Hematopoietic multipotent progenitor cell treated with erythropoietin and hydrocortisone succinate and interleukin-3 and kit ligand, for 17 days (in vitro differentiated cells): ENCODE measurements at places on chromosomes 13 and 19.

- no peak for DNase-seq
These were observed 88.7 kb upstream of the UBL3 start for GRCh38 chr13:29939158-29939557.

DNA sequence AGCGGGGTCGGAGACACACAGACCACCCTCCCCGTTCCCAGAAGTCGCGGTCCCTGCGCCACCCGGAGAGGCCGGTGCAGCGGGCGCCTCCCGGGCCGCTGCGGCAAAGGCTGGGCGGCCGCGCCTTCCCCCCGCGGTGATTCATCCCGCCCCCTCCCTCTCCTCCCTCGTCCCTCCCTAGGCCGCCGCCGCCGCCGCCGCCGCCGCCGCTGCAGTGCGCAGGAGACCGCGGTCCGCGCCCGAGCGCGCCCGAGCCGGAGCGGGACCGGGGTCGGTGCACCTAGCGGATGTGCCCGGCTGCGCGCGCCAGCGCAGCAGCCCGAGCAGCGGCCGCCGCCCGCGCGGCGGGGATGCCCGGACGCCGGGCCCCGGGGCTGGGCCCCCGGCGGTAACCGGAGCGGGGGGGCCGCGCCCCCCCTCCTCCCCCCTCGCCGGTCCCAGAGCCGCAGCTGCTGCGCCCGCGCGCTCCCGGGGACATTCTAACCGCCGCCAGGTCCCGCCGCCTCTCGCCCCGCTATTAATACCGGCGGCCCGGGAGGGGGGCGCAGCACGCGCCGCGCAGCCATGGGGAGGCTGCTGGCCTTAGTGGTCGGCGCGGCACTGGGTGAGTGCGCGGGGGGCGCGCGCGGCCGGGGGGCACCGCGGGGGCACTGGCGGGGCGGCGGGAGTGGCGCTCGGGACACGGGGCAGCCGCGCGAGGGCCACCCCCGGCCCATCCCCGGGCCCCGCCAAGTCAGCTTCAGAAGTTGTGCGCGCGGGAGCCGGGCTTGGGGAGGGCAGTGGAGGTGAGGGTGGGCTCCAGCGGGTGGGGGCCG, at the start of gene SCN1B:
TSS of gene SCN1B (plus strand) at position 214 of the 815 bp plus-strand sequence. CDS start at position 565, 351 bp downstream.
- no peak for DNase-seq

- no peak for DNase-seq
These were observed 268.7 kb downstream of the SHISA2 start for GRCh38 chr13:25783076-25783475.

GRCh38 chr13:37065890-37066526, 6.5 kb upstream of the SUPT20H start:
- no peak for DNase-seq

GRCh38 chr19:11452620-11453310, 17.3 kb downstream of the PRKCSH start:
- no peak for DNase-seq

DNA sequence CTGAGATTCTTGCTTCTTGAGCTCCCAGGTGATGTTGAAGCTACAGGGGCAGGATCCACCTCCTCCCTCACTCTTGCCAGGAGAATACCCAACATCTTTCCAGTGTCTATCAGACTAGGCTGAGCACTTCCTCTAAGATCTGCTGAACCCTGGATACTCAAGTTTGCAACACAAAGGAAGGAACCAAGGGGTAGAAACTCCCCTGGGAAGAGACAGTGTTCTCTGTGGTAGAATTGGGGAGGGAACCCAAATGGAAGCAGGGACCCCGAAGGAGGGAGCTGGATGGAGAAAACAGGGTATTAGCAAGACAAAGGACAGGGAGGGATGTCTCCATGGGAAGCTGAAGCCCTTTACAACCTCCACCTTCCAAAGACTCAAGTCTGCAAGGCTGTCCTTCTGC, 117.6 kb downstream of the DNAJC15 start:
- no peak for DNase-seq

DNA sequence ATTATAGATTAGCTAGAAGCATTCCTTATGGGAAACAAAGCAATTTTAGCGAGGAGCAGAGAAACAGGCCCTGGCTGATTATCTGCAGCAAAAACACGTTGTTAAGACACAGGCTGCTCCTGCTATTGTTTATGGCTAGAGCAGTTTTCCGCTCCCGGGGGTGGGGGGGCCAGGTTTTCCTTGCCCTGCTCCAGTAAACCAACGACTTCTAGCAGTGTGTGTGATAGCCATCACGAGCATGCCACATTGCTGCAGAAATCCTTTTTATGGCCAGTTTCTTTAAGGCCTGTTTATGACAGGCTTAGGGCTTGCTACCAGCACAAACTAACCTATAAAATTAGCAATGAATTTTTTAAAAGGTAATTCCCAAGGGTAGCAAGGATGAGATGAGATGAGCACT, 18.4 kb upstream of the IL17D start:
- no peak for DNase-seq

DNA sequence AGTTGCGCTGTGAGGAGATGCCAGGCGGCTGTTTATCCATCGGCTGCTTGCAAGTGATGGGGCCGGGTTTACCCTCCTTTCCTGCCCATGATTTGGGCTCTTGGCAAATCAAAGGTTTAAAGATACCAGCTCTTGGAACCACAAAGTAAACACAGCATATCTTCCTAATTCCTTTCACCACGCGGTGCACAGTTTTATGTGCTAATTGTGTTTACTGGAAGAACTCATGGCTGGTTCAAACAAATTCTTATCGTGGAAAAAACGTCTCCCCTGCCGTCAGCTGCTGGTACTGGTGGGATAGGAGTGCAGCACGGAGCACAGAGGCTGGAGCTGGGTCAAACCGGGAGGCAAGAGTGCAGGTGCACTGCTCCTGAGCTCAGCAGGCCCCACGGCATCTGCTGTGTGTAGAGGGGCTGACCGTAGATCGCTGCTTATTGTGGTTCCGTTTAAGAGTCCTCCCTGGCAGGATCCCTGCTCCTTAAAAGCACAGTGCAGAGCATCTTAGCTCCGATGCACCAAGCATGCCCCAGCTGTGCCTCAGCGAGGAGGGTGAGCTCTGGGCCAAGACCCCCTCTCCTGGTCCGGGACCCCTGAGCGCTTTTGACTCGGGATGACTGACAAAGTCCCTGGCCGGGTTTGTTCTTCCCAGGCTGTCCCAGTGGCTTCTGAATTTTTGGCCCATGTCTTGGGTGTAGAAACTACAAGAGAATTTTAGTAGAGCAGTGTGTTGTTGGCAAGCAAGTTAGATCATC, 51.3 kb upstream of the GAS6 start:
- no peak for DNase-seq

GRCh38 chr13:96967248-96967745, 27.0 kb downstream of the OXGR1 start:
- DNase-seq, result no peak

- no peak for DNase-seq
These were observed 12.5 kb upstream of the MAP1S start for GRCh38 chr19:17706750-17707181.

GRCh38 chr13:22200440-22200839, 529.6 kb downstream of the FGF9 start:
- no peak for DNase-seq

- DNase-seq, result no peak
These were observed 153.1 kb downstream of the KDM4B start for GRCh38 chr19:5122121-5122400.

GRCh38 chr13:85823832-85824231, 24.6 kb upstream of the SLITRK6 start:
- DNase-seq, result no peak

- DNase-seq, result no peak
These were observed 193.7 kb downstream of the RFC3 start for GRCh38 chr13:34011552-34012085.

- DNase-seq, result no peak
These were observed 3.1 kb upstream of the C13orf46 start for GRCh38 chr13:113976711-113977684.

GRCh38 chr13:67303661-67304333, 73.7 kb upstream of the PCDH9 start:
- no peak for DNase-seq

- DNase-seq, result peak; percentile 67
These were observed 36.5 kb upstream of the ZNF527 start for GRCh38 chr19:37334179-37335071.

- DNase-seq, result no peak
These were observed 1701.3 kb upstream of the PRR20A start for GRCh38 chr13:55439450-55439849.

- no peak for DNase-seq
These were observed 3.7 kb downstream of the GATAD2A start for GRCh38 chr19:19409205-19409604.

GRCh38 chr13:60689571-60689970, 292.6 kb downstream of the TDRD3 start:
- no peak for DNase-seq

- no peak for DNase-seq
These were observed 29.0 kb downstream of the CCDC8 start for GRCh38 chr19:46384396-46384795.

- no peak for DNase-seq
These were observed 257.4 kb upstream of the SLITRK1 start for GRCh38 chr13:84139561-84140158.

- DNase-seq, result no peak
These were observed 4.8 kb upstream of the DHRS12 start for GRCh38 chr13:51808811-51809210.

DNA sequence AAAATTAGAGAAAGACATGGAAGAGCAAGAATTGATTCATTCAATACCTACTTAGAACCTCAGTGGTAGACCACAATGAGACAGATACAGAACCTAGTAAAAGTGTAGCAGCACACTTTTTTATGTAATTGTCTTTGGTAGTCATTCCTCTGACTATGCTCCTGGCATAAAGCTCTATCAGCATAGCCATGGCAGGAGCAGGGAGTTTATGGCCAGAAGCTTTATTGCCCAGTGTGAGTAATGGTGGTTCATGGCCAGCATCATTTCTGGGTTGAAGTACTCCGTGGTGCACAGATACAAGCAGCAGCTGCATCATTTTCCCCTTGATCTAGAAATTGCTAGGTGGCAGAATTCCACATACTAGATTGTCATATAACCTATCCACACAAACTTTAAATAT, 352.6 kb downstream of the TBC1D4 start:
- DNase-seq, result no peak

- peak; percentile 19 for DNase-seq
These were observed 1.1 kb downstream of the KMT5C start for GRCh38 chr19:55340784-55341147.

GRCh38 chr19:34310494-34310981, 54.5 kb upstream of the GPI start:
- DNase-seq, result no peak

DNA sequence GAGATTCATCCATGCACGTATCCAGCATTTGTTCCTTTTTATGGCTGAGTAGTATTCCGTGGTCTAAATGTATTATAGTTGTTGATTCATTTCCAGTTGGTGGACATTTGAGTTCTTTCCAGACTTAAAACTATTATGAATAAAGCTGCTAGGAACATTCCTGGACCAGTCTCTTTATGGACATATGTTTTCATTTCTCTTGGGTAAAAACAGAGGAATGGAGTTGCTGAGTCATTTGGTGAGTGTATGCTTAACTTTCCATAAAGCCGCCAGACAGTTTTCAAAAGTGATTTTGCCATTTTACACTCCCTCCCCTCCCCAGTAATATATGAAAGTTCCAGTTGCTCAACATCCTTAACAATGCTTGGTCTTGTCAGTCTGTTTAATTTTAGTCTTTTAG, 116.4 kb downstream of the TSHZ3 start:
- DNase-seq, result no peak

DNA sequence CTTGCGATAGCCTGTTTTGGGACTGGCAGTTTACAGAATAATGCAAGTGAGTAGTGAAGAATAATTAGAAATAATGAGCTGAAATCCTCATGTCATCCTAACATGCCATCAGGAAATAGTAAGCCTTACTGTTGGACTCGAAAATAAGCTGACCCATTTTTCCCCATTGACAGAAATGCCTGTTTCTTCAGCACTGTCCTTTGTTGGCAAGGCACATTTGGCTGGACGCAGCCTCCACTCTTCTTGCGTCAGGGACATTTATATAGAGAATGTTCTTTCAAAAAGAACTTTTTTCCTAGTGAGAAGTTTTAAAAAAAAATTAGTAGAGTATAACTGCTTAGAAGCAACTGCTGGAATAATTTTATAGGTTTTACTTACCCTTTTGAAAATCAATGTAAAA, 47.1 kb downstream of the ARHGAP35 start:
- no peak for DNase-seq

GRCh38 chr13:99883805-99884204, 87.8 kb downstream of the ZIC5 start:
- DNase-seq, result no peak

GRCh38 chr13:25683056-25683455, 311.3 kb downstream of the ATP8A2 start:
- DNase-seq, result no peak

DNA sequence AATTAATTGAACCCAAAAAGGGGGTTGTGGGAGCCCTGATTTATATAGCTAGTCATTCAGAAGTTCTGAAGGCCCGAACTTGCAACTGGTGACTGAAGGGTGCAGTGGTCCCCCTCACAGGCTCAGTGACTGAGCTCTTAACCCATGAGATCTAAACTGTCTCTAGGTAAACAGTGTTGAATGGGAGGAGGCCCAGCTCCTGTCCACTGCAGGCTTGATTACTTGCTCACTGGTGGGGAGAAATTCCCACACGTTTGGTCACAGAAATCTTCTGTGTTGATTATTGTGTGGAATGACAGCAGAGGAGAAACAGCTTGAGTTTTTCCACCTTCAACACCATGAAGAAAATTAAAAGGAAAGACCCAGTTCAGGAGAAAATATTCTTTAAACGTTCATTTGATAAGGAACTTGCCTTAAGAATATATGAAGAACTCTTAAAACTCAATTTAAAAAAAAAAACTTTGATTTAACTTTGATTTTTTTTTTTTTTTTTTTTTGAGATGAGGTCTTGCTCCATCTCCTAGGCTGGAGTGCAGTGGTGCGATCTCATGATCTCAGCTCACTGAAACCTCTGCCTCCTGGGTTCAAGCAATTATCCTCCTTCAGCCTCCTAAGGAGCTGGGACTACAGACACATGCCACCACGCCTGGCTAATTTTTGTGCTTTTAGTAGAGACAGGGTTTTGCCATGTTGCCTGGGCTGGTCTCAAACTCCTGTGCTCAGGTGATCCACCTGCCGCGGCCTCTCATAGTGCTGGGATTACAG, 249.3 kb downstream of the UQCRFS1 start:
- DNase-seq, result no peak

- DNase-seq, result no peak
These were observed 128.6 kb downstream of the DLEU7 start for GRCh38 chr13:50714891-50715290.

GRCh38 chr13:42969565-42970172, 22.4 kb downstream of the EPSTI1 start:
- DNase-seq, result peak; percentile 75

DNA sequence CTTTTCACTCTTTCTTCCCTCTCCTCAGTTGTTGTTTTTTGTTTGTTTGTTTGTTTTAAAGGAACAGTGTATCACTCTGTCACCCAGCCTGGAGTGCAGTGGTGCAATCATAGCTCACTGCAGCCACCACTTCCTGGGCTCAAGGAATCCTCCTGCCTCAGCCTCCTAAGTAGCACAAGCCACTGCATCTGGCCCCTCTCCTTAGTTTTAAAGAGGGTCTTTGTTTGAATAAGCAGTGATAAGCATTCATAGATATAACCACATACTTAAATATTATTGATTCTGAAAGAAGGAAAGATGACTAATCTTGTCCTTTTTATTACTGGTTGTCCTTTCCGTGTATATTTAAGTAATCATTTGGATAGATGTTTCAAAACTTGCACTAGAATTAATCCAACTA, 26.7 kb downstream of the ERCC5 start:
- DNase-seq, result no peak
